Activated T-helper 9 cell treated with anti-CD3 and anti-CD28 coated beads, Interleukin-2, amount 50 U/mL, for 16 hours (primary cell): ENCODE measurements at places on chromosomes 6 and 20.
A peak's percentile ranks its signal among the peaks of the same experiment; 100 is the strongest.

DNA sequence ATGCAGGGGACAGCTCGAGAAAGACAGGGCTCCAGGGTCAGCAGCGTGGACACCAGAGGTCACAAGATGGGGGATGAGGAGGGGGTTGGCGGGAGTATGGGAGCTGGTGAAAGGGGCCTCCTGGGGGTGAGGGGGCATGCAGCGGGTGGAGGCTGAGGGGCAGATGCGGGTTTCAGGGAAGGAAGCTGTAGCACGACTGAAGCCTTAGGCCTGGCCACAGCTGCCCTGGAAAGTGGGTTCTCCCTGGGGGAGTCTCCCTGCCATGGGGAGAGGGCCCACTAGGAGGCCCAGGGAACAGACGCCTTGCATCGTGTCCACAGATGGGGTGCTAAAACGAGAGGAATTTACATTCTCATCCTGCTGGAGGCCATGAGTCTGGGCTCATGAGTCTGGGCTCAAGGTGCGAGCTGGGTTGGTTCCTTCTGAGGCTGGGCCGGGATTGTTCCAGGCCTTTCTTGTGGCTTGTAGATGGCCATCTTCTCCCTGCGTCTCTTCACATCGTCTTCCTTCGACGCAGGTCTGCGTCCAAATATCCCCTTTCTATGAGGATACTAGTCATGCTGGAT, 18.0 kb downstream of the APCDD1L start:
- DNase-seq, result no peak

GRCh38 chr6:3623451-3624249, 127.9 kb downstream of the PXDC1 start:
- no peak for DNase-seq

DNA sequence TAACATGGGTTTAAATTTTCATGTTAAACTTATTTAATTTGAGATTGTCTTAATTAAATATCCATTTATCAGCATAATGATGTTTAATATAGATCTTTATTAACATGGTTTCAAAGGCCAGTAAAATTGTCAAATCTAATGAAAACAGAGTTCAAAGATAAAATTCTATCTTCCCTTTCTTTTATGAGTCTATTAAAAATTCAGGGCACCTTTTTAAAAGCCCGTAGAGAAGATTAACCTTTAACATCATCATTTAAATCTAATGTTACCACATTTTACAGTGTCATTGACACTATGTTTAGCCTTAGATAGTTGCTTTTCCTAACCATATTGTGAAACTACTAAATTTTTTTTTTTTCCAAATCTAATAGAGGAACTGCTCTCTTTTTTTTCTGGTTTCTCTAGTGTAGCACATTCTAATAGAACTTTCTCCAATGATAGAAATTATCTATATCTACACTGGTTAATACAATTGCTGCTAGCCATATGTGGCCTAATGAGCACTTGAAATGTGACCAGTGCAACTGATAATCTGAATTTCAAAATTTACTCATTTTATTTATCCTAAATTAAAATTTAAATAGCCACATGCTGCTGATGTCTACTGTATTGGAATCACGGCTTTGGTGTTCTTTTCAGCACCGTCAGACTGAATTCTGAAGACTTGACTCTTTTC, 410.9 kb downstream of the UTRN start:
- DNase-seq, result no peak

GRCh38 chr6:10713962-10714361, 8.9 kb upstream of the TMEM14C start:
- DNase-seq, result no peak

- DNase-seq, result no peak
Measured at GRCh38 chr20:40572251-40572650, 116.8 kb downstream of the MAFB start.

DNA sequence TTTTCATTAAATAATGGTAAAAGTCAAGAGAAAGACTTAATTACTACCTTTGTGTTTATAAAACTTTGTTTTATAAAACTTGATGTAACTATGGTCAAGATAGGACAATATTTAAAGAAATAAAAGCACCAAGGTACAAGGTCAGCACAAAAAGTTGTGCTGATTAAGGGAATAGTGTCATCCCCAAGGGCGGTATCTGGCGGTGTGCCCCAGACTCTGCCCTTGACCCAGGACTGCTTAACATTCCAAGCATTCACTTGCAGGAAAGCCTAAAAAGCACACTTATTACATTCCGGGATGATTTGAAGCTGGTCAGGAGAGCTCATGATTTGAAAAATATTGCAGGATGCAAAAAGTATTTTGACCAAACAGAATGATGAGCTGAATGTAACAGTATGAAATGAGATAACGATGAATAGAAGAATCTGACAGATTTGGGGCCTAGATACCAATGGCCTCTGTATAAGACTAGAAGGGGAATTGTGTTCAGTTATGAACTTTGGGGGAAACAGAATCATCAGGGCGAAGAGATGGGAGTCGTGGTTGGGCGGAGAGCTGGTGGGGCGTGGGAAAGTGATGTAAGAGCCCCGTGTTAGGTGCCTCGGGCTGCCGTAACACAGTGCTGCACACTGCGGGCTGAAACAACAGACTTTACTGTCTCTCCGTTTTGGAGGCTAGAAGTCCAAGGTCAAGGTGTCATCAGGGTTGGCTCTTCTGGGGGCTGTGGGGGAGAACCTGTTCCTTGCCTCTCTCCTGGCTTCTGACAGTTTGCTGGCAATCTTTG, 77.2 kb downstream of the CDC5L start:
- no peak for DNase-seq

DNA sequence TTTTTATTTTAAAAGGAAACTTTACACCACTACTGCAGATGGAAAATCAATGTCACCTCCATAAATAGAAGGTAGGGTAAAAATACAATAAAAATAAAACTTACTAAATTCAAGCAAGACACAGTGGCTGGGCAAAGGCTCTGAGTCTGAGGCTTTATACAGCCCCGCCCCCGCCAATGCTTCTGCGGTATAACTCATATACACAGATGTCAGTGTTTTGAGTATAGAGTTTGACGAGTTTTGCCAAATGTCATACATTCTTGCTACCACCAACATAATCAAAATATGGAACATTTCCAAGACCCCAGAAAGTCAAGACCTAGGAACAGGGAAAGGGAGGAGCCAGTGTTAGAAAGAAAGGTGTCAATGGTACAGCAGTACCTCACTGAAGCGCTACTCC, 12.8 kb downstream of the NFATC2 start:
- DNase-seq, result peak; percentile 69

GRCh38 chr20:59468831-59469230, 135.5 kb upstream of the PHACTR3 start:
- DNase-seq, result no peak

GRCh38 chr20:64065974-64066343, 3.0 kb downstream of the TCEA2 start:
- DNase-seq, result no peak

DNA sequence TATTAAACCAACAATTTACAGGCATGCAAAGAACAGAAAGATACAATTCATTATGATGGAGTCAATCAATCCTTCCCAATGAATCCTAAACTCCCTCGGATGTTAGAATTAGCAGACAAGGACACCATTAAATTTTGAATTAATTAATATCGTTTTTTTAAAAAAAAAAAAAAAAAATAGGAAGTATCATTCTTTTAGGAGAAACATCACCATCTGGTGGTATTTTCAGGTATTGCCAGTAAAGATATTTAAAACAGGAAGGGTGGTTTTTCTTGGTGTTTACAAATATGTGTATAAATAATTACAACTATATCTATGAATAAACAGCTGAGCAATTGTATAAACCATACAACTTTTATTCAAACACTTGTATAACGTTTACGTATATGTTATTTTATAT, 564.4 kb downstream of the HAO1 start:
- no peak for DNase-seq

DNA sequence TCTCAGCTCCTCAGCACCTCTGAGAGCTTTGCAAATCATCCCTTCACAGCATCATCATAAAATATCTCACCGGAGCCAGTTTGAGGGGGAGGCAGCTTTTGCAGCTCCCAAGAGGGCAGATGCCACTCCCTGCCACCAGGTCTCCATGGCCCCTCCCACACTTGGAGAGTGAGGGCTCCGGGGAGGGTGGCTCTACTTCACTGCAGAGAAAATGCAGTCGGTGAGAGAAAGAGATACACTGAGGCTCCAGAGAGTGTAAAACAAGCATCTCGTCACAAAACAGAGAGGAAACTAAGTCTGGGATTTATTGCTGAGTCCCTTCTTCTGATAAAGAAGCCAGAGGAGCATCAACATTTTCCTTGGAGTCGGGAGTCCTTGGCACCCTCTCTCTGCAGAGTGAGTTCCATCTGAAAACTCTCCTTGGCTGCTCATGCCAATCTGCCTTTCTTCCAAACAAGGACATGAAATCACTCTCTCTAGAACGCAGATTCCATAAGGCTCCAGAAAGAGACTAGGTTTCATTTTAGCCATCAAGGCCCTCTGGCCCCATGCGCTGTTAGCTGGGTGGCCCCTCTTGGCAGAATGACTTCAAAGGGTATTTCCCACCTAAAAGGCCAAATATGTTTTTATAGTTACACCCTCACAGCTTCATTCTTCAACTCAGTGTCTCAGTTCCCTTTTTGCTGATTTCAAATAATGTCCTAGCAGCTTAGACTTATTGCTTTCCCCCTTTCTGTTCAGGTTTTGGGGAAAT, 70.6 kb upstream of the F13A1 start:
- no peak for DNase-seq

DNA sequence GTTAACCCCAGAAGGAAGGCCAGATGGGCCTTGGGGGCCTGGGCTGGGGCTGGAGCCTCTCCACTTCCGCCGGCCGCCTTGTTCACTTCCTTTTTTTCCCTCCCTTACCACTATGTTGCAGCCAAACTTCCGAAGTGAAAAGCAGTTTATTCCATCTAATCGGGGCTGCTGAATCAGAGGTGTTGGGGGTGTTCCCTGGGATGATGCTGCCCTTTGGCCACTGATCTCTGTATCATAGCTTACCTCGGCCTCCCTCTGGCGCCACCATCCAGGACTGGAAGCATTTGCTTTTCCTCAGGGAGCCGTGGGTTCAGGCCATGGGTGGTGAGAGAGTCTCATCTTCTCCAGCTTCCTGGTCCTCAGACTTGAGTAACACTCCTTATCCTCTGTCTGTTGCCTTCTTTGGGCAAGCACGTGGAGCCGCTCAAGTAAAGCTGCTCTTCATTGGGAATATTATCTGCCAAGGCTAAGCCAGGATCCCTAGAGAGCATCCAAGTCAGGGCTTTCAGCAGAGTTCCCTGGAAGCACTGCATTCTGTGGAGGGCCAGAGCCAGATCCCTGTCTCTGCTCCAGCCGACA, 39.6 kb downstream of the SLX4IP start:
- no peak for DNase-seq

DNA sequence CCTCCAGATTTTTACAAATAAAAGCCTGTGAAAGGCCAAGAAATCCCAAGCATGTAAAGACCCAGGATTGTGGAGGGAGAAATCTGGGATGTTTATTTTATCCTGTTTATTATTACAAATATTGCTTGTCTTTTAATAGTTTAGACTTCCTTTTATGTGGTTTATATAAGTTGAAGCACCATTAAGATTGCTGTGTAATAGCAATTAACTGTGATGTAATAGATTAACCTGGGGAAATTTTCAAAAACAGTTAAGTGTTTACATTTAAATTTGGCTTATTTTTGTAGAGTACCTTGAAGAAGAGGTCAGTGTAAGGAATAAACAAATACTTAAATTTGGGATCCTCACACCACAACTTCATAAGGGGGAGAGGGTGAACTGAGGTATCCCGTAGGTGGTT, 27.0 kb downstream of the VAPB start:
- DNase-seq, result no peak

GRCh38 chr6:168956141-168956838, 297.4 kb downstream of the THBS2 start:
- DNase-seq, result no peak

- DNase-seq, result no peak
Measured at GRCh38 chr20:1784586-1784985, 110.6 kb upstream of the SIRPA start.

DNA sequence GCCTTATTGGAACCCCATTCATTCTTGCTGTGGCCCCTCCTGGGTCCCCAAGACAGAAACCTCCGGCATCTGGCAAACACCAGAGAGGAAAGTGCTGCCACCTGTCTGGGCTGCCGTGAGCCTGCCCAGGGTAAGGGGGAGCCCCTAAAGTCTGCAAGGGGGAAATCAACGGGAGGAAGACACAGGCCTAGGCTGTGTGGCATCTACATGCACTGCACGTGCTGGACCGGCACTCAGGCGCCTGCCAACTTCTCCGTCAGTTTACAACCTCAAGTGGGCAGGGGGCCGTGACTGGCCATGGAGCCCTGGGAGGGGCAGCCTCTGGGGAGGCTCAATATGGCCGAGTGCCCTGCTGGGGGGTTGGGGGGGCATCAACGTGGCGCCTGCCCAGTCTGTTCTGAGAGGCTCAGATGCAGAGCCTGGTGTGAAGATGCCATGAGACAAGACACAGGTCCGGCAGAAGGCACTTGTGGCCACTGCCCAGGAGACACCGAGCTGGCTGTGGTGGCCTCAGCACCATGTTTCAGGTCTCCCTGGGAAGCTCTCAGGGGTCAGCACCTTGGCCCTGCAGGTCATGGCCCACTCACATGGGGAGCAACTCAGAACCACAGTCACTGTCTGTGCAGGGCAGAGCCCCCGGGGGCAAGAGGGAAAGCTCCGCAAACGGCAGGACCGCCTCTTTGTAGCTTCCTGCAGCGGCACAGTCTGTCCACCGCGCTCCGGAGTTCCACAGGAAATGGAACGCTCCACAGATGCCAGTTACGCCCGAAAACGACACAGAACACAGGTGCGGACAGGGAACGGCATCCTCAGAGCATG, 8.4 kb downstream of the UCKL1 start:
- DNase-seq, result no peak

DNA sequence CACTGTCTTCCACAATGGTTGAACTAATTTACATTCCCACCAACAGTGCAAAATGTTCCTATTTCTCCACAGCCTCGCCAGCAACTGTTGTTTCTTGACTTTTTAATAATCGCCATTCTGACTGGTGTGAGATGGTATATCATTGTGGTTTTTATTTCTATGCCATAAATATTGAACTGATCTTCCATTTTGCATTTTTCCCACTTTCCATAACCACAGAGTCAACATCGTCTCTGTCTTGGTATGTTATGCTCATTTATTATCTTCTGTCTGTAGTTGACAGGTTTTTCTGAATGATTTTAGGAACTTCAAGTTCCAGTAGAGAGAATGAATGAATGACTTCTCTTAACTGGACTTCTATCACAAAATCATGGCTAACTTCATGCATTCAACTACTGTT, 259.8 kb downstream of the UST start:
- no peak for DNase-seq

DNA sequence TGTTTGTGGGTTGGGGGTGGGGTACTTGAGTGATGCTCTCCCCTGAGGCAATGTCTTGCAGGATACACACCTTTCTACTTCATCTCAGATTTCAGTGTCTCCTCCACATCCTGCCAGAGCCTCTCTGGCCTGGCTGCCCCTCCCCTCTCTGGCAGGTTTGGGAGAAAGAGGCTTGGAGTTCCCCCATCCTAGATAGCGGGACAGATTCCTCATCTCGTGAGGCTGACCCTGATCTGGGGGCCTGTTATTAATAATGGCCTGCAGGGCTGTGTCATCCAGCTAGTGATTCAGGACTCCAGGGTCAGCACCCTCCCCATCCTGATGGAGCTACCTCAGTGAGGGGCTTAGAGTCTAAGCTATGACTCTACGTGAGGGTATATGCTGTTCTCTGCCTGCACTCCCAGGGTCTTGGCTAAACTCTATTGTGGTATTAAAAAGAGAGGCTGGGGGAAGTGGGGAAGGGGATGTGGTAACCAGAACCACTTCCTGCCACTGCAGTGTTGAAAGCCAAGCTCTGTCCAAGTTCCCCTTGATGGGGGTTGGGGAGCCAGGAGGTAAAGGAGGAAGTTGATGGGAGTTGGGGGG, 3.7 kb upstream of the MMP9 start:
- DNase-seq, result no peak
